ENCODE measurements at places on chromosomes 2 and 18.

DNA sequence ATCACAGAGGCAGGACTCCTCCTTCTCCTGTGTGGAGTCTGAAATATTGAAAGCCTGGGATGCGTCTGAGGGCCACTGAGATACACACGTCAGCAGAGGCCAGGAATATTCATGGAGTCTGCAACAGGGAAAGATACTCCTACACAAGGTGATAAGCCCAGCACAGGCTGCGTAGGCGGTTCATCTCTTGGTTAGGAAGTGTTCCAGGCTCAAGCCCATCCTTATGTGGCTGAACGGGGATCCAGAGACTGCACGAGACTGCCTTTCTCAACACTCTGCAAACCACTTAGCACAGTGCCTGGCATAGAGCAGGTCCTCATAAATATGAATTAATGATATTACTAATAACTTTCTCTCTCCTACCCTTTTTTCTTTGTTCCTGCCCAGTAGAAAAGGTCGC lies 29.2 kb upstream of the AGPS start:
- no peak for DNase-seq

- no peak for DNase-seq
These were observed 67.6 kb downstream of the CNTNAP5 start for GRCh38 chr2:124092651-124093050.

- no peak for DNase-seq
These were observed 506.5 kb upstream of the NRP2 start for GRCh38 chr2:205175831-205176230.

DNA sequence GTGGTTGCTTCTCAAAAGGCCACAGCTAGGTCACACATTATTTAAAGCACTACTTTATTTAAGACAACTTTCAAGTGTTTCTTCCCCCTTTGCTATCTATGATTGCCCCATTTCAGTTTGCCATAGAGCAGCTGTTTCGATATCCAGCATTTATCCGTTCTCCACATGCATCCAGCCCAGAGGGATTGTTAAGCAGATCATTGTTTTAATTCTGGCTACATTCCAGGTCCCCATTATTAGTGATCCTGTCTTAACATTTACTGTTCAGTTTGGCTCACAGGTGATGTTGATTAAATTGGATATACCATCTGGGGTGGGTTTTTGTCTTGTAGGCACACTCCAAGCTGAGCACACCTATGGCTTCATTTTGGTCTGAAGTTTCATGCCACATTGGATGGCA lies 638.7 kb downstream of the ZEB2 start:
- DNase-seq = no peak

DNA sequence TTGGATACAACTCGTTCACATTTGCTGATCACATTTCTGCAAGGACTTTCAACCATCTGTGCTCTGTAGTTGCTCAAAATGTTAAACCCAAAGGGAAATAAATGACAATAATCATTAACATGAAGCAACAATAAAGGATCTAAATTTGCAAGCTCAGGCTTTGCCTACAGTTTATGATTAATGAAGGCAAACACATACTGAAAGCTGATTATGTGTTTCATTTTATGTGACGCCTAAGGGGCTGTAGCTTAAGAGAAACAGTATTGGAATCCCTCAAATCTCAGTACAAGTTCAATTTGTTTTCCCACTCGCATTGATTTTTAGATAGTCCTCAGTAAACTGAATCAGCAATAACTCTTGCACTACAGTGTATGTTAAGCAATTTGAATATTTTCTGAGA lies 160.3 kb upstream of the FSIP2 start:
- DNase-seq = no peak

DNA sequence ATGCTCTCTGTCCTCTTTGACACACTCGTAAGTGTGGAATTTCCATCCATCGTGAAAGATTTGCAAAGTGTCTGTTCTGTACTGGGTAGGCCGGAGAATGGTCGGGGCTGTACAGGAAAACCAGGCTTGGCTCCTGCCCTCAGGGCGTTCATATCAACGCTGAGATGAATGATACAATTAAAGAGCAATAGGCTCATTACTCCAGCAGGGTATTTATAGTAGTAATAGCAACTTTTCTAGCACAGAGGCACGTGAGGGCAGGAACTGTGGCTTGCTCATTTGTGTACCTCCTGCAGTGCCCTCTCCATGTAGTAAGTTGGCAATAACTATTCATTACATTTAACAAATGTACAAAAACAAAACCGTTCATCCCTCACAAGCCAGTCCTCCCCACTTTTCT lies 5.3 kb upstream of the NCK2 start:
- DNase-seq = no peak

GRCh38 chr2:113232740-113233139 lies 46.0 kb downstream of the PAX8 start:
- no peak for DNase-seq

GRCh38 chr18:35547008-35547605 lies 34.4 kb upstream of the GALNT1 start:
- no peak for DNase-seq

DNA sequence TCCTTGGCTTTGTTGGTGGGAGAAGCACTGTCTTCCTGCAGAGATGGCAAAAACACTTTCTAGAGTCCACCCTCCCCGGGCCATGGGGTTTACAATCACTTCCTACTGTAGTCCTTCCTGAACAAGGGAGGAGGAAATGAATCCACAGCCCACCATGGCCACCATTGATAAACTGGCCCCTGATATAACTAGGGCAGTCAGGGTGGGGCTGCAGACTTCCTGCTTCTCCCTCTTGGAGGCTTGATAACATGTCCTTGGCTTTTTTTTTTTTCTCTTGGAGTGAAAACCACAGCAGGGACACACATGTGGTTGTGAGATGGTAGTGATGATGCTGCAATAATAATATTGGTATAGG lies 437.8 kb downstream of the ZNF521 start:
- no peak for DNase-seq

GRCh38 chr18:59957957-59958356 lies 58.2 kb downstream of the PMAIP1 start:
- no peak for DNase-seq

- DNase-seq = no peak
These were observed 40.5 kb downstream of the SPHKAP start for GRCh38 chr2:228140934-228141528.

DNA sequence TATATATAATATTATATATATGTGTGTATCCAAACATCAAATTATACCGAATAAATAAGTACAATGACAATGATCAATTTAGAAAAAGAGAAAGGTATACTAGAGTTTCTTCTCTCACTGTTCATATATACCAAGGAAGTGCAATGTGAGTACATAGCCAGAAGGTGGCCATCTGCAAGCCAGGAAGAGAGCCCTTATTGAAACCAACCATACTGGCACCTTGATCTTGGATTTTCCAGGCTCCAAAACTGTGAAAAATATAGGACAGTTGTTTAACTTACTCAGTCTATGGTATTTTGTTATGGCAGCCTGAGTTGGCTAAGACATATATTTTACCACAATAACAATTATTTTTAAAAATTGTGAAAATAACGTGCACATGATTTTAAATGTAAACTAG lies 1490.2 kb upstream of the SLC39A10 start:
- DNase-seq = no peak

- no peak for DNase-seq
These were observed 5.2 kb upstream of the KLF11 start for GRCh38 chr2:10038123-10038522.

GRCh38 chr2:37090019-37090477 lies 5.7 kb downstream of the GPATCH11 start:
- DNase-seq = no peak

DNA sequence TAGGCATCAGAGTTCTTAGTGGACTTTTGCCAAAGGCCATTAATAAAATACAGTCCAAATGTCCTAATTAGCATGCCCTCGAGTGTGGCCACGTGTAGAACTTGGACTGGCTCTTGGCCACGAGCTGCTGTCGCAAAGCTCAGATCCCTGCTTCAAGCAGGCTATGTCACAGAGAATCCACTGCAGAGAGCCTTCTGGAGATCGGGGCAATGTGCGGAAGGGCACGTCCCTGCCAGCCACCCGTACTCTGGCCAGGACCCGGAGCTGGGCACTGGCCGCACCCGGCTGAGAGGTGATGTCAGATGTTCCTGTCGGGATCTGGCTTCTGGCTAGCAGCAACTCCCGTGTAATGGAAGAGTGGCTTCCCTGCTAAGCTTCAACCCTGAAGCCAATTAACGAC lies 432.7 kb upstream of the ID2 start:
- DNase-seq = no peak

- no peak for DNase-seq
These were observed 28.4 kb downstream of the NFATC1 start for GRCh38 chr18:79424008-79424565.

GRCh38 chr2:175234650-175235049 lies 53.1 kb upstream of the ATP5MC3 start:
- DNase-seq = no peak

DNA sequence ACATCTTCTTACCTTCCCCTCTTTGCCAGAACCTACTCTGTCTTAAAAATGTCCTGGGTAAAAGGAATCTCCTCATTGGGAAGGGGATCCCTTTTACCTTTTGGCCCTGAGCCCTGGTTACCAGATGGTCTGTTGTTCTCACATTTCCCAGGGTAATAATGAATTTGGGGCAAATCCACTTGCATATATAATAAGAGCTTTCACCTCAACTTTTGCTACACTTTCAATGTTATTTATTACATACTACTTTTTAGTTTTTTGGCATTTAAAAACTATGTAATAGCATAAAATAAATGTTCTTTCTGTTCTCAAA lies 15.0 kb downstream of the CERS6 start:
- no peak for DNase-seq

GRCh38 chr2:221569871-221570270 lies 2.2 kb downstream of the EPHA4 start:
- DNase-seq = no peak

DNA sequence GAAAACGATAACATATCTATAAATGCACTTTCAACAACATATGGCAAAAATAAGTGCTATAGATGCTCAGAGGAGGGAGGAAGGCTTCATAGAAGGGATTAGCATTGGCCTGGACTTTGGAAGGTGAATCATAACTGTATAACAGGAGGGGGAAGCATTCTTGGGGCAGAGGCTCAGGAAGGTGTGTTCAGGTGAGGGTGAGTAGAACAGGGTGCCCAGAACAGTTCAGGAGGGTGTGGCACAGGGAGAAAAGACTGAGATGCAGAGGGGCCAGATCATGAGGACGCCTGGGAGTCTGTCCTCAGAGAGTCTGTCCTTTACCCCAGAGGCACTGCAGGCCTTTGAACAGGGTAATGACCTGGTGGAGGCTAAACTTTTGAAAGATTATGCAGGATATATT lies 29.3 kb upstream of the MEP1B start:
- DNase-seq = no peak

DNA sequence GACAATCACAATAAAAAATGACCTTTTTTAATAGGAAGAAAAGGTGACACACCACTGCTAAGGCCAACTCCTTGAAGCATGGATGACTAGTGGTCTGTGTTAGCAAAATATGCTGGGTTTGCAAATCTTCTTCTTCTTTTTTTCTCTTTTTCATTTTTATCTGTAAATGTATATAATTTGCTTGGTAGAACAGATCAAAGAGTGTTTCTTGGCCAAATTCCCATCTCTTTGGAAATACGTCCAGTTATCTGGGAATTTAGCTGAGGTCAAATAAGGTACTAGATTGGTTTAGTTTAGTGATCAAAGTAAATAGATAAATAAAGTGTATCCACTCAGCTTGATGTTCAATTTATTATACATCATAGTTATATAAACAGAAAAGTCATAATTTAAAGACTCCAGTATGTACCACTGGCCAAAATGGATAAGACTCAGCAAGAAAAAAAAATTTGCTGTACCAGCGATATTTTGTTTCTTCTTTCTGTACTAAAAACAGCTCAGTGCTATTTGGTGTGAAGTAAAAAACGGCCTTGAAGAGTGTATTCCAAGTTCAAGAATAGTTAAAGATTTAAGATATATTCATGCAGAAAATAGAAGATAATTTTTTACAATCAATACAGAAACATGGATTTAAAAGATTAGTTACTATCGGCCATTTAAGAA lies 738.6 kb upstream of the PIK3C3 start:
- DNase-seq = no peak

- no peak for DNase-seq
These were observed 963 bp upstream of the MRPL44 start for GRCh38 chr2:223956300-223956699.

DNA sequence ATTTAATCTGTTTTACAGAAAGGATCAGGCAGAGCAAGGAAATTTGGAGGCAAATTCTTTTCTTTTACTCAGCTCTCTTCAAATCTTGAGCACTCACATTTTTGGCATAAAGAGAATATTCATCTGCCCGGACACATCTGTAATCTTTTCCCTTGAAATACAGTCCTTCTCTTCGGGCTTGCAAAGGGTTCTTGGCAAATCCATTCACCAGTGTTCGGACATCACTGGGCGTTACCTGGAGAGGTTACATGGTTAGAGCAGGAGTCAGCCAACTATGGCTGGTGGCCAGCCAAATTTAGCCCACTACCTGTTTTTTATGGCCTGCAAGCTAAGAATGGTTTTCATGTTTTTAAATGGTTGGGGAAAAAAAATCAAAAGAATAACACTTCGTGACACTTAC lies 2.1 kb downstream of the PFN4 start:
- no peak for DNase-seq

DNA sequence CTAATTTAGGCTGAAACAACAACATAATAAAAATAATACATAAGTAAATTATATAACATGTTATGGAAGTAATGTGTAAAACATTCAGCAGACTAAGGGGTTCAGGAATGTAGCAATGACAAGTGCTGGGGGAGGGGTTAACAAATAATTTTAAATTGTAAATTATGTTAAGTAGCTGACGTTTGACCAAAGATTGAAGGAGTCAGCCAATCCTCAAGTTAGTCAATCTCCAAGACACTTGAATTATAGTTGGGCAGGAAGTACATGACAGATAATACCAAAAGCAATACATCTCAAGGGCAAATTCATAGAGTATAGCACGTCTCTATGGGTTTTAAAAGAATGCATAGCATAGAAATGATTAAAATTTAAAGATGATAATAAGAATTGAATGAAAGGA lies 89.1 kb downstream of the KCNH7 start:
- DNase-seq = no peak

GRCh38 chr18:76490670-76491472 lies 4.2 kb downstream of the ZNF516 start:
- no peak for DNase-seq

DNA sequence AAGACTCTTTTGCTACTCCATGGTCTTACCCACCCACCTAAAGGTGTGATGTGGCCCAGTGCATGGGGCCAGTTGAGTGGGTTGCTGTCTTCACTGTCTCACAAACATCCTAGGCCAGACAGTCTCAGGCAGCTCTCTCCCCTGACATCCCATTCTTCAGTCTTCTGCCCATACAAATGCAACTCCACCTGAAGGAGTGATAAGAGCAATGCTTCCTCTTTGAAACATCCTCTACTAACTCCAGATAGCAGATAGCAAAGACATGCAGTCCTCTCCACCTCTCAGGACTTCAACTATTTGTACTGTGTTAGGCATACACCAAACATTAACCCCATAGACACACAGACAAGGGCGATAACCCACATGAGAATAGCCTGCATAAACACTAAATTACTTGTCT lies 71.3 kb downstream of the MTHFD2 start:
- DNase-seq = no peak

GRCh38 chr2:163602196-163602595 lies 133.6 kb downstream of the FIGN start:
- DNase-seq = no peak

- no peak for DNase-seq
These were observed 12.5 kb downstream of the HOXD1 start for GRCh38 chr2:176200971-176201370.
